ENCODE measurements at places on chromosomes 6 and 20.

DNA sequence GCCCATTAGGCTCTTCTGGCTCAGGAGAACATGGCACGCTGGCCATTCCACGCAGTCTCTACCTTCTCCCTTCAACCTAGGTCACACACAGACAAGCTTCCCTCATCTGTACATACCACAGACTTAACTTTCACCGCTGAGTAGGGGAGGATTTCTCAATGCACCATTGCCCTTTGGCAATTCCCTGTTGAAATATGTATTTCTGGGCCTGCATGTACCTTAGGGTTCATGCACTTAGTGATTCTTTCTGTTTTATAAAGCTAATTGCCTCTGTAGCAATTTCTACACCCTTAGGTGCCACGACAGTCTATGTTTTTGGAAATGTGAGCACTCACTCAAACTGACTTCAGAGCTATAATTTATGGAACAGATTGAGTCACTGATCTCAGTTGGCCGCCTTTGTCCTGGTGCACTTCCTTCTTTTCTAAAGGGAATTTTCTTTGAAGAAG, 253.8 kb upstream of the PRDM1 start:
- DNase-seq, result no peak

GRCh38 chr6:41726876-41727275, 8.5 kb downstream of the TFEB start:
- no peak for DNase-seq

- no peak for DNase-seq
Measured at GRCh38 chr6:129267028-129267427, 384.1 kb downstream of the LAMA2 start.

- no peak for DNase-seq
Measured at GRCh38 chr20:35952480-35953386, 1.6 kb downstream of the SCAND1 start.

GRCh38 chr6:26571592-26572296, 25.0 kb upstream of the ABT1 start:
- no peak for DNase-seq

DNA sequence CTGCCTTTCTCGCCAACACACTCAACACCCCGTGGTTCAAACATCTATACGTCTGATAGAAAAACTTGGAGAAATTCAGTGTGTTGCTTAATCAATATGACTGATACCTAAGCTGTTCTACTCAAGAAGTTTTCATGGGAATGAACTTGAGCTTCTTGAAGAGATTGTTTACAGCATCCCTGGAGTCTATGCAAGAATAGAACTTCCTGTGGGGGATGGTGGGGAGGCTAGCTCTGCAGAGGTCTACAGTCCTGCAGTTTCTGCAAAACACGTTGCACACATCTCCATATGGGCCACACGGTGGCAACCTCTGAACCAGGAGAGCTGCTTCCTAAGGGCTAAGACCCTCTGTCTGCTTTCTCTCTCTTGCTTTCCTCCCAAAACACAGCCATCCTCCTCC, 32.7 kb upstream of the FANCE start:
- no peak for DNase-seq

GRCh38 chr20:54173653-54174456, at the start of gene CYP24A1:
TSS of gene CYP24A1 (minus strand) at chr20:54173986. CDS start at chr20:54173579, 407 bp downstream.
- no peak for DNase-seq

DNA sequence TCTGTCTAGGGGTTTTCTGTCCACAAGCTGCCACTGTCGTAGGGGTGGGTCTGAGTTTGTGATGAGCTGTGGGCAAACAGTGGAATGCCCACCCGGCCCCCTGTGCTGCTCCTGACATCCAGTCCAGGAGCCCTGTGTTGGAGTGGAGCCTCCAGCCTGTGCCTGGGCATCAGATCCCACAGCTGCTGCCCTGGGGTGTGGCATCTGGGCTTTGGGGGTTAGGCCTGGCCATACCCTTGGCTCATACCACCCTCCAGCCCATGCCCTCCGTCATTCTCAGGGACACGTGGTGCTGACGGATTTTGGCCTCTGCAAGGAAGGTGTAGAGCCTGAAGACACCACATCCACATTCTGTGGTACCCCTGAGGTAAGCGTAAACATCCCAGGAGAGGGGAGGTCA, 12.9 kb downstream of the SGK2 start:
- DNase-seq, result no peak

DNA sequence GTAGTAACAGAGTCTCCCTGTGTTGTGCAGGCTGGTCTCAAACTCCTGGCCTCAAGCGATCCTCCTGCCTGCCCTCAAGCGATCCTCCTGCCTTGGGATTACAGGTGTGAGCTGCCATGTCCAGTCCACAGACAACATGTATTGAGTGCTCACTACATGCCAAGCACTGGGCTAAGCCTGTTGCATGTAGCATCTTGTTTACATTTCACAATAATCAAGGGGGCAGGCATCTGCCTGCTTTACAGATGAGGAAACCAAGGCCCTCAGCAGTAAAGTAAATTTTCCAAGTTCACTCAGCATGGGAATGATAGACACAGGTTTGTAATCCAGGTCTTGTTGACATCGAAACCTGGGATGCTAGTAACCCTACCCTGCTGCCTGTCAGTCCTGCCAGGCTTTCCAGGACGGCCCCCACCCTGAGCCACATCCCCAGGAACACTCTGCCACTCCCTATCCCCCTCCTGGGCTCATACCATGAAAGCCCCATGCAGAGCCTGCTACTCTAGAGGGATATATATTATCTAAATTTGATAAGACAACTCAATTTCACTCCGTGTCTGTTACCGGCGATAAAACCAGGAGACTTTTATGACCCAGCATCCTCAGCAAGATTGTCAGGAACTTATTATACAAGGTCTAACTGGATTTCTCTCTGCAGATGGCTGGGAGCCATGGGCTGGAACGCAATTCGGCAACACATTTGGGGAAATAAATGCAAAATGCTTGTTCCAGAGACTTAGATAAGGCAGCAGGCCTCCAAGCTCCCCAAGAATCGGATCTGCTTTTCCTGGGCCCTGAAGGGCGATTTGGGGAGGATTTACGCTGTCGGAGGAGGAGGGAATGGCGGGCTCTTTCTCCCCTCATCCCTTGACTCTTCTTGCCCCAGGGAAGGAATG, 30.4 kb downstream of the CD40 start:
- no peak for DNase-seq

- no peak for DNase-seq
Measured at GRCh38 chr6:104286641-104287040, 573.1 kb downstream of the HACE1 start.

- DNase-seq, result no peak
Measured at GRCh38 chr6:51463321-51463720, 624.1 kb downstream of the PKHD1 start.

DNA sequence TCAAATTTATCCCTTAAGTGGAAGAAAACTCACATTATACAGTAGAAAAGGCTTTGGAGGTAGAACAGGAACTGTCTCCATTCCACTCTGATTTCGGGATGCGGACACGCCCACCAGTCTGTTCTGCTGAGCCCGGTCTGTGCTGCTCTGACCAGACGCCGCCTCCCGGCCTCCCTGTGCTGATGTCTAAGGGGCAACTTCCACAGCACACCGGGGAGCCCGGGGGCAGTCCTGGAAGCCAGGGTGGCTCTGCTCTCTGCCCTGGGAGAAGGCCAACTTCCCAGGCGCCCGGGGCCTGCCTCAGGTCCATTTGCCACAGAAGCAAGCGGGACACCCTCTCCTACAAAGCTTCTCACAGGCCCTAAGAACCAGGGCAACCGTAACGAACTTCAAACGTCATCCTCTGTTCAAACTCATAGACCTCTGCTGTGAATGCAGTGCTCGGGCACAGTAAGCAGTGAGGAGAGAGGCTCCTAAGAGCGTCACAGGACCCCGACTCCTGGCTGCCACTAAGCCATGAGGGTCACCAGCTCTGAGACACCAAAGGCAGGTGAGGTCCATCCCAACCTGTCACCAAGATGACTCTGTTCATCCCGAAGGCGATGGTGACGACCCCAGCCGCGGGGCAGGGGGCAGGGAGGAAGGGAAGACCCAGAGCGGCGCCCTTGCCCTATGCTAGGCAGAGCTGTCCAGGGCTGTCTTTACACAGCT, 5.6 kb downstream of the TAF4 start:
- DNase-seq, result no peak

- no peak for DNase-seq
Measured at GRCh38 chr6:134766497-134766896, 183.4 kb downstream of the ALDH8A1 start.

GRCh38 chr20:40632346-40632976, 56.6 kb downstream of the MAFB start:
- no peak for DNase-seq

DNA sequence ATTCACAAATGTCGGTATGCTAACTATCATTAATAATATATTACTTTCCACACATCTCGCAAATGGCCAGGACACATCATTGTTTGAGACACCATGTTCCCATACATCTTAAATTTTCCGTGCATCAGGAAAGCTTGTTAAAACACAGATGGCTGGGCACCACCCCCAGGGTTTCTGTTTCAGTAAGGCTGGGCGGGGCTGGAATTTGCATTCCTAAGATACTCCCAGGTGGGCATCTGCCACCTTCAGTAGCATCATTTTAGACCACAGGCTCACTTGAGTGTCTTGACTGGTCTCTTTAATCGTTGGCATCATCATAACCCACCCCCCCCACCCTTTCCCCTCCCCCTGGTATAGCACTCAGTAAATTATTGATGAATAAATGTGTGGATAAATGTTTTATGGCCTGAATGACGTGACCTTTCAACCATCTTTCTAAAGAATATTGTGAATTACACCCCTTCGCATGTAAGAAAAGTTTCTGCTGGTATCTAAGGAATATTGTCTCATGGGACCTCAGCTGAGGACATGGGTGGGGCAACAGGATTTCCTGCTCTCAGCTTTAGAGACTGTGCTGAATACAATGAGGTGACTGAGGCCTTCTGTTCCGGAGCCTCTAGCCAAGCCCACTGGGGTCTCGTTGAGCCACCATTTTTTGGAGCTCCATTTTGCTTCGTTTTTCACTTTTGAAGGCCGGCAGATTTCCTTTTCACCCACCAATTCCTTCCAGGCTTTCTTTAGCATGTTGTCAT, 124.1 kb upstream of the NEDD9 start:
- no peak for DNase-seq

DNA sequence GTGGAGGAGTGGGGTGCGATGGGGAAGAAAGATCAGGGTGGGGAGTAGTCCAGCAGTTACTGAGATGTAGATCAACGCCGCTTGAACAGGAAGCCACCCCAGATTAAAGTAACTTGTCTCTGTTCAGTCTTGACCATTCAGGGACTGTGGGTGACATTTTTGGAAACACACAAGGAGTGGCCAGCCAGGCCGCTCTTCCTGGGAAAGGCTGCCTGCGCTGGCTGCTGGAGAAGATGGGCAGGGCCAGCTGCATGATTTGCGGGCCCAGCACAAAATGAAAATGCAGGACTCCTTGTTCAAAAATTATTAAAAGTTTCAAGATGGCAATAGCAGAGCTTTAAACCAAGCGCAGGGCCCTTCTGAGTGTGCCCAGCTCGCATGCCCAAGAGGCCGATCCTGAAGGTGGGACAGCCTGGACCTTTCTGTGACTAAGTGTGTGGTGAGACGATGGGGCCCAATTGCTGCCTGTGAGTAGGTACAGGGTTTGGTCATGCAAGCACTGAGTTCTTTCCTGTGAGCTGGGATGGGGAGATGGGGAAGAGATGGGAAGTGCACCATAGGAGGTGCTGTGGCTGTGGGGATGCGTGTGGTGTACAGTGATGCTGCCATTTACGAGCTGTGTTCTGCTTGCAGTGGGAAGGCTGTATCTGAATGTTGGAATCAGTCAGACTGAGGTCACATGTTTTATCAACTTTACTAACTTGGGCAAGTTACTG, 51.3 kb downstream of the DAAM2 start:
- no peak for DNase-seq

- no peak for DNase-seq
Measured at GRCh38 chr20:36045373-36045714, 77.0 kb downstream of the CNBD2 start.

Data from spinal cord (tissue), 10 donors.